Activated CD8-positive, alpha-beta memory T cell treated with anti-CD3 and anti-CD28 coated beads for 1 hour (primary cell): ENCODE measurements at places on chromosomes 11 and 22.

DNA sequence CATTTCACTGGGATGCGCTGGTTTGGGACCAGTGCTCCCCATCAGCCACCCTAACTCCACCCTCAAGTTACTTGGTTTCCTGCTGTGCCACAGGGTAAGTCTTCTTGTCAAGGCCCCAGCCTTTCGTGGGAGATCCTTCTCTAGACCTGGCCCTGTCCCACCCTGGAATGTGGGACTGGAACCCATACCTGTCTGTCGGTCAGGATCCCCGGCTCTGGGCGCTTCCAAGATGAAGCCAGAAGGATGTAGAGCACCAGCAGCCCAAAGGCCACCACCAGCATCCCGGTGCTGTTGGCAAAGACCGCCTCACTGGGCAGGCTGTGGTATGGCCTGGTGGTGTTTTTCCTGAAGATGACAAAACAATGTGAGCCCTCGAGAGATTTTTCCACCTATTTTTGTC is 10.9 kb downstream of the CYB561A3 start:
- no peak for DNase-seq

DNA sequence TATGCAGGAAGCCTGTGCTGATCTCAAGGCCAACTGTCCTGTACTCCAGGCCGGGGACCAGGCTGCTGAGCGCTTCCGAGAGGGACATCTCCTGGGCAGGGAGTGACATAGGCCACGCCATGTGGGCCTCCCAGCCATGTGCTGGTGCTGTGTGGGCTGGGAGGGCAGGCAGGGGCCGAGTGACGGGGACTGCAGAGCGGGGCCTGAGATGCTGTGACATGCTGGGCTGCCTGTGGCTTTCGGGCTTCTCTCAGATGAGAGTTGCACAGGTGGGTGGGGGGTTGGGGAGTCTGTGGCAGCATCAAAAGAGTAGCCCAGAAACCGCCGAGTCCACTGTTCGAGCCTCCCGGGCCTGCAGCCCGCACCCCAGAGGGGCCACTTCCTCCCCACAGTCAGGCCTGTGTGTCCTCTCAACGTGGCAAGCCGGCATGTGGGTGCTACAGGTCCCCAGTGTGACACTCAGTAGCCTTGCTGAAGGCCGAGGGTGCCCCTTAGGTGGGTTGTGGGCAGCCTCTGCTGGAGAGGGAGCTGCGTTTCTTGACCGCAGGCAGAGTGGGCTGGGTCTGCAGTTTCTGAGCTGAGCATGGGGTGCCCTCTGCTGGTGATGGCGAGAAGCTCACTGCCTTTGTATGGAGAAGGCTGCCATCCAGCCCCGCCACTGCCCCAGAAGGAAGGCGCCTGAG is 101.2 kb downstream of the BCR start:
- DNase-seq = peak; percentile 71

DNA sequence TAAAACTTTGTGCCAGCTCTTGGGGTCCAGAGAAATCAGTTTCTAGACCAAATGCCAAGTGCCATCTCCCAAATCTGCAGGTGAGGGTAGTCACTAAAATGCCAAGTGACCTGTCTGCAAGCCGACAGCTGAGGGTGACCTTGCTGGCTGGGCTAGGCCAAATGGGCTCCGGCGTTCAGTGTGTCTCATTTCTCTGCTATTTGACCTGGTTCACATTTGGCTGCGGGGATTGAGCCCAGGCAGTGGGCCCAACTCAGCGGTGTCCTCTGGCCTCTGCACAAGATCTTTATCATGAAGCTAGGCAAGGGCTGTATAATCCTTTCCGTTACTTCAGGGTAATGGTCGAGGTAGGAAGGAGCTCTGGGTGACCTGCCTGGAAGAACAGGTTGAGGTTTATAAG is 87.5 kb downstream of the SNX19 start:
- DNase-seq = no peak

- DNase-seq = no peak
These were observed 230.7 kb downstream of the FAT3 start for GRCh38 chr11:92455210-92455790.

DNA sequence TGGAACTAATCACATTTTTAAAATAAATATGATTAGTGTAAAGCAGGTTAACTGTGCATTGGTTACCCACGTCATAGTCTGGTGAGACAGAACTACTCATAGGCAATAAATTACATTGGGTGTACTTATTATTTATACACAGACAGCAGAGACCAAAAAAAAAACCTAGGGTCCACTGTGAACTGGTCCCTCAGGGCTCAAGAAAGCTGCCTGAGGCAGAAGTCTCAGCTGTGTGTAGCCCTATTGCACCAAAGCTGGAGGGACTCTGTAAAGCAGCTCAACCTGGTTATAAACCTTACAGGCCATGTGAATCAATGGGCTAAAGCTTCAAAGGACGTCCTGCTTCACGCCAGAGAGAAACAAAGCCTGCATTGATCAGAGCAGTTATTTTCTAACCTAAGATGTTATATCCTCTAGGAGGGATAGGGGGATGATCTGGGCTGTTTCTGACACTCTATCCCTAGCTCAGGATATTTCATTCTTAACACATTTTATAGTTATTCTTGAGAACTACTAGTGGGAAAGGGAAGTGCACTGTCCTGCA is 432.2 kb upstream of the ANO3 start:
- DNase-seq = no peak

DNA sequence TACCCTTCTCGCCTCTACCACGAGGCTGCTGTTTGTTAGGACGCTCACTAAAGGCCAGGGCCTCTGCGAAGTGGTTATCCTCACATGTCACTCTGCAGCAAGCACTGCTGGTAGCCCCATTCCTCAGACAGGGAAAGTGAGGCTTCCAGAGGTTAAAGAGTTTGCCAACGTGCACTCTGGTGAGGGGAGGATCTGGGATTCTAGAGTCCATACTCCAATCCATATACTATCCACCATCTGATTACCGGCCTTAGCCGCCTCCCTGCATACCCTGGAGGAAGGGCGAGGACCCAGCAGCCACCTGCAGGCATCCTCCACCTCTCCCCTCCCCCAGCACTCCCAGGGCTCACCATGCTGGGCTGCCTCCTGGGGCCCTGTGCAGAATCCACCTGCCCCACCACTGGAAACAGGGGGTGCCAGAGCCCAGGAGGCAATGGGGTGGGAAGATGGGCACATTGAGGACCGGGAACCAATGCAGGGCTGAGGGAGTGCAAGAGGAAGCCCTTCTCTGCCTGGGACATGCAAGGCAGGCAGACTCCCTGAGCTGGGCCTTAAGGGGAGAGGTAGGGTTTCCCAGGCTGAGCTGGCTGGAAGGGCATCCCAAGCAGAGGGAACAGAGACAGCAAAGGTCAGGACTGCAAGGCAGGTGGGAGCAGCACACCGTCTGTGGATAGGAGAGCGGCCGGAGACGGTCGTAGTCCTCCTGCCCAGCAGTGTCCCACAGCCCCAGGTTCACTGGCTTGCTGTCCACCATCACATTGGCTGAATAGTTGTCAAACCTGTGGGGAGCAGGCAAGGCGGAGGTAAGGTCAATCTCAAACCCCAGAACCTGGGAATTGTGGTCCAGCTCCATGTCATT is 11.7 kb downstream of the RAC2 start:
- DNase-seq = no peak

DNA sequence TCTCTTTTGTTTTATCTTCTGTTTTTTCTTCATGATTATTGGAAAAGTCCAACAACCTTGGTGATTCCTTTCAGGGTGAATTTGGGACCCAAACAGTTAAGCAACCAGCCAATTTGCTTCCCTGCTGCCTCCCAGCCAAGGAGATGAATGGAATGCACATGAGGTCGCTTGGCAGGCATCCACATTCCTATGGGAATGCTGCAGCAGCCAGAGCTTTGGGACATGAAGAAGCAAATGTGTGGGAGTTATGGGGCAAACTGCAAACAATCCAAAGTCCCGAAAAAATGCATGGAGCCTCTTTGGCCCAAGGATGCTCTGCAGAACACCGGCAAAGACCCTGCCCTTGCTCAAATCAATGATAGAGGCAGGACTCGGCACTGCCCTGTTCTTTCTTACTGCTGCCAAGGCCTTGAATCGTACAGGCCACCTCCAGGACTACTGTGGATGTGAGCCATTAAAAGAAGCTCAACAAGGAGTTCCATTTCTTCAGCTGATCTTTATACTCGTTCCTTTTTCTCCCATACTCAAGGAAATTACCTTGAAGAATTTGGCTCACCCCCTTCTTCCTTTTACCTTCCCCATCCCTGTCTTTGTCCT is 117.3 kb upstream of the TEAD1 start:
- DNase-seq = no peak

- no peak for DNase-seq
These were observed 378.7 kb upstream of the RAG2 start for GRCh38 chr11:36976741-36977140.

DNA sequence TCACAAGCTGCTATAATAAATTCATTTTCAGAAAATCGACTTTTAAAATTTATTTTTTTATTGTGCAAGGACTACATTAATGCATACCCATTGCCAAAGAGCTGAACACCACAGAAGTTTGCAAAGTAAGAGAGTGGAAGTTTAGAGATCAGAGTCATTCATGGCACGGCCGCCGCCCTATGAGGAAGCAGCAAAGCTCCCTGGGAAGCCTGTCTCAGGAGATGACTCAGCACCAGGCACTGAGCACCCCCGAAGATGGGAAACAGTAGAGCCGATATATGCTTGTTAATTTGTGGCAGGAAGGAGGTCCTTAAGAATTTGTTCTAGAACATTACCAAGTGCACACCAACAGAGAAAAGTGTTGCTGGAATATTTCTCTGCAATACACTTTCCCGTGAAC is 693.7 kb downstream of the OPCML start:
- DNase-seq = no peak

DNA sequence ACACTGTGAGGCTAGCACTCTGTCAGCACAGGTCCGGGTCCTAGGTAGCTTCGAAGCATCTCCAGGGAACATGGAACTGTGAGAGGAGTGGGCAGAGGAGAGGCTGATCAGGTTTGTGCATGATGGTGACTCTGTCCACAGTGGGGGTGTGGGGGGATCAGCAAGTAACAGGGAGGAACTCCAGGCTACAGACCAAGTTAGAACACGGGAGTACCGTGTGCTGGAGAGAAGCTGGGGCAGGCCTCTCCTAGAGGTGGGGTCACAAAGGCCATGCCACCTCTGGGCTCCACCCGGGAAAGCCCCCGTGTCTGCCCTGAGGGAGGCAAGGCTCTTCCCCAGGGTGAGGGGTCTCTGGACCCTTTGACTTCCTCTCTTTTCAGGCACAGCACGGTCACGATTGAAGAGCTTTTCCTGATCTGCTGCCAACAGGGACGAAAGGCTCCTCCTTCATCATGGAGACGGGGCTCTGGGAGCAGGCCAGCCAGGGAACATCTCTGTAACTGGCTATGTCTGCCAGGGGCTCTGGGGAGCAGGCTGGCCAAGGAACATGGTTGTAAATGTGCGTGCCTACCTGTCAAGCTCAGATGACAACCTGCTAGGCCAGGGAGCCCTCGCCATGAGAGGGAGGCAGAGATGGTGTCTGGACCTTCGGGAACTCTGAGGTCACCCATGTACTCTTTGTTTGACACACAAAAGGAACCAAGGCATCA is 1476.1 kb downstream of the BRD1 start:
- no peak for DNase-seq

DNA sequence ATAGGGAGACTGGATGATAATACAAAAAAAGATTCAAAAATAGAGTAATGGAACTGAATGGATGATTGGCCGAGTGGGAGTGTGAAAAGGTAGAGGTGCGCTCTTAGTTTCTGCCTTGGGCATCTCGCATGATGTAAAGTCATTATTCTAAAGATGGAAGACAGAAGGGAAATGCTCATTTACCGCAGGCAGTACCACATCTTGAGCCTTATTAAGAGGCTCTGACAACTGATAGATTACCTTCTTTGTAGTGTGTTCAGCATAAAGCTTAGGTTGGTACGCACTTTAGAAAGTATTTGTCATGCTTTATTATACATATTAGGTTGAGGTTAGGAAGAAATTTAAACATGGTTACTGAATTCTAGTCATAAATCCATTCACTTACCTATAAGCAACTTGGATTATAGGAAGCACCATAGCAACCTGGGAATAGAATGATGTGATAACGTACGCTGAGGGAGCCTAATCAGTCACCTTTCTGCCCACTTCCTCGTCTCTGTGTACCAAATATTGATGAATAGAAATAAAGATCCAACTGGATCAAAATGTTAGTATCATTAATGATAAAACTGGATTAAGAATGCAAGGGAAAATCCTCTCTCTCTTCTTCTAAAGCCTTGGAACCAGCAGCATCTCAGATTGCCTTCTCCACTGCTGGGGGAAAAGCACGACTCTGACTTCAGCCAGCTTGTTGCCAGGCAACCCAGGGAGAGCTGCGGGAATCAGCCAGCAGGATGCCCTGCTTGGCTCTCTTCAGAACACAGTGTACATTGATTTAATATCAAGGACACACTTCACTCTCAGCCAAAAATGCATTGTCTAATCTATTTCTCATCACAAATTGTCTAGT is 29.0 kb upstream of the VWA5A start:
- no peak for DNase-seq

- no peak for DNase-seq
These were observed 459 bp downstream of the SF3B2 start for GRCh38 chr11:66052664-66052982.

DNA sequence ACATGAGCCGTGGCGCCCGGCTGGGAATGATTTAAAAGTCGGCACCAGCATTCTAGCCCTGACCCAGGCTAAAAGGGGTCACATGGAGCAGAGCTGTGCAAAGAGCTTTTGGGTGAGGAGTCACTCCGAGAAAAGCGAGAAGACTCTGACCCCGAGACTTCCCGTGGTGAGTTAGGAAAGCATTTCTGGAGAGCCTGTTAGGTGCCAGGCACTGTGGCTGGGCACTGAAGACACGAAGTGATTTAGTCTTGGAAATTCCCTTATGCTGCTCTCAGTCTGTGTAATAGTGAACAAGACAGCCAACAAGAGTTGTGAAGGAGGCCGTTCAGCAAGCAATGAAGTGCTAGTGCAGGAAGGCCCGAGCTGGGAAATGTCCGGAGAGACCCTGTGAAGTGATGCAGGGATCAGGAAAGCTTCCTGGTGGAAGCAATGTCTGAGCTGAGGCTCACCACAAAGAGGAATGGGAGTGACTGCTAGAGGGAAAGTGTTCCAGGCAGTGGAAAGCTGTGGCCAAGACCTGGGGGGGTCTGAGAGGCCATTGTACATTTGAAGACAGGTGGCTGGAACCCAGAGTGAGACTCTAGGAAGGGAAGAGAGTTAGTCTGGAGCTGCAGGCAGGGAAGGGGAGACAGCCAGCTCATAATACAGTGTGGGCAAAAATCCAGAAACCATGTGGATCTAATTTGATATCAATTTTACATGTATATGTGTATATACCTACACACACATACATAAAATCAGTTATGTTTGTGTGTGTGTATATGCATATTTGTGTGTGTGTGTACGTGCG is 31.6 kb downstream of the MARK2 start:
- DNase-seq = no peak

DNA sequence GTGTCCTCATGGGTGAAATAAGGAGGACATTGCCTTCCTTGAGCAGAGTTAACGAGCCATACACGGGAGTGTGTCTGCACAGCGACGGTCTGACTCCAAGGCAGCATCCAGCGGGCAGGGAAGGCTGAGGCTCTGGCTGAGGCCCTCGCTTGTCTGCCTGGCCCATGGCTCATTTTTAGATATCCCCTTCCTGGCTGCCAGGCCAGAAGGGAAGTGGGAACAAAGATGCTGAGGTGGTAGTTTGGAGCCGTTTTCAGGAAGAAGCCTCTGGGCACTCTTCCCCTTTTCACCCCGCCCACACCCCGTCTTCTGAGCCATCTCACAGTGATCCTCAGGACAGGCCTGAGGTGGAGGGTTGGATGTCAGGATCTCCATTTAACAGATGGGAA is 3.0 kb upstream of the SLCO2B1 start:
- DNase-seq = no peak
